Esophagus mucosa (tissue), 1 donor: ENCODE measurements at places on chromosomes 5 and 9.
A peak's percentile ranks its signal among the peaks of the same experiment; 100 is the strongest.

DNA sequence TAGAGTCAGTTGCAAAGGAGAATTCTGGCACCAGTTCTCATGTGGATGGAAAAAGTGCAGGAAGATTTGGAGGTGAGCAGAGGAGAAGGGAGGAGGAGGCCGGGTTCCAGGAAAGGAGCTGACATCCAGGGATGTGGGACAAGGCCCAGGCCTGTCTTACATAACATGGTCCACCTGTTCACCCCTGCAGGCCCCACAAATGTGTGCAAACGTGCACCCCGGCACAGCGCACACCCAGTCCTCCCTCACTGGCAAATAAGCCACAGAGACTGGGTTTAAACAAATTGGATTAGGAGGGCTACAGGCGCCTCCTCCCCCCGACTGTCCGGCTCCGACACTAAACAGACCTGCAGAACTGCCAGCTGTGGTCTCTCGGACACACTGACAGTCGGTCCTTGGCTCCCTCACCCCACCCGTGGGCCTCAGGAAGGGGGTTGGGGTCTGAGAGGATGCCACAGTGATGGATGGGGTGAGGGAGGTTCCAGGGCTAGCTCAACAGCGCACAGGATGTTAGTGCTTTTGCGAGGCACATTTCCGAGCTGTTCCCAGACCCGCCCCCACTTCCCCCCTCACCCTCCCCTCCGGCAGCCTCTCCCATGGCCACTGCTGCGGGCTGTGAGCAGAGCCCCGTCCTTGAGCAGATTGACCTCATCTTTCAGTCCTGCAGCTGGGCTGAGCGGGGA, 43.4 kb upstream of the IL17B start:
- peak; percentile 20 for ATAC-seq

DNA sequence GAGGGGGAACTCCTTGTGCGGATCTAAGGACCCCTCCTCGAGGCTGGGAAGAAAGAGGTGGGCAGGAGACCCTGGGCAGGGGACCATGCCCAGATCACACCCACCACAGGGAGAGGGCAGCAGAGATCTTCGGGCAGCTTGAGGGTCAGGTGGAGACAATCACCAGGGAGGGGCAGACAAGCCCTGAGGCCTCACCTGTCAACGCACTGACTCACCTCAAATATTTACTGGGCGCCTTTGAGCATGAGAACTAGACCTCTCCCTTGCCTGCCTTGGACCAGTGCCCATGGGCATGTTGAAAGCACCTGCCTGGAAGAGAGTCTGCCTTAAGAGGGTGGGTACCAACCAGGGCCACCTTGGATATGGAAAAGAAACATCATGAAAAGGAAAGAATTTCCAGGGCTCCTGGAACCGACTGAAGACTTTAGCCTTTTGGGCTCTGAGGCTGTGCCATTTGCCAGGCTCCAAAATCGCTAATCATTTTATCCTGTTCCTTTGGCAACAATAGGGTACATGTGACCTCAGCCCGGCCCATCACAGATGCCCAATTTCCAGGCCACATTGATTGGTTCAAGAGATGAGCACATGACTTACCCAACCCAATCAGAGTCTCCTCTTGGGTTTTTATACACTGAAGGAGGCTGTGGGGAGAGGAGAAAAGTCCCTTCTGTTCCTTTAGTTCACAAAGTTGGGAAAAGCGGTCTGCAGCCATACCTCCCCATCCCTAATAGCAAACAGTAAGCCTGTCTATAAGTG, 10.4 kb upstream of the SPINK4 start:
- ATAC-seq = peak; percentile 86

GRCh38 chr5:81241001-81241400, 7.9 kb downstream of the CKMT2 start:
- no peak for ATAC-seq

DNA sequence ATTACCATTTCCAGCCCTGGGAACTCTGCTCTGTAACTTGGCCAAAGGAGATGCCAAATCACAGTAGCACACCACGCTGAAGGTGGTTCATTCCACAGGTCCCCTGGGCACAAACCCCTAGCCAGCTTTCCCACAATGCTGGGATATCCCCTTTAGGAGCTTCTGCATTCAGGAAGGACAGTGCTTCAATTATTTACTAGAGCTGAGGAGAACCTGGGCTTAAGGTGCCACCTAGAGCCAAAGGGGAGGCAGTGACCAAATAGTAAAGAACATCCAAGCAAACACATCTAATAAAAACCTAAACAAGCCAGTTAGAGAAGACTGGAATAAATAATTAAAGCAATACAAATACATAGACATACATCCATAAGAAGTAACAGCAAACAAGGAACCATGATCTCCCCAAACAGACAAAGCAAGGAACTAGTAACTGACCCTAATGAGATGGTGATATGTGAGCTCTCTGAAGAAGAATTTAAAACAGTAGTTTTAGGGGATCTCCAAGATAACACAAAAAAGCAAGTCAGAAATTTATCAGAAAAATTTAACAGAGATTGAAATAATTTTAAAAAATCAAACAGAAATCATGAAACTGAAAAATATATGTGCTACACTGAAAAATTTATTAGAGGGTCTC, 14.6 kb downstream of the KIF4B start:
- no peak for ATAC-seq

DNA sequence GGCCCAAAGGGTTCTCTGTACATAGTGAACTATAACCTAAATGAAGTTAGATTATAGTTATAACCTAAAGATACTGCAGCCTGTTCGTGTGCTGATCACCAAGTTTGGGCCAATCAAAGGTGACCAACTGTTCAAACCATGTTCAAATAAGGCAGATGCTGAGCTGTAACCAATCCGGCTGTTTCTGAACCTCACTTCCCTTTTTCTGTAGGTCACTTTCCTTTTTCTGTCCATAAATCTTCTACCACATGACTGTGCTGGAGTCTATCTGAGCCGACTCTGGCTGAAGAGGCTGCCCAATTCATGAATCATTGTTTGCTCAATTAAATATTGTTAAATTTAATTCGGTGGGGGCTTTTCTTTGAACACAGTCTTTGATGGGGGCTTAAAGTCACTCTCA, 1920.2 kb downstream of the MAT2B start:
- no peak for ATAC-seq

DNA sequence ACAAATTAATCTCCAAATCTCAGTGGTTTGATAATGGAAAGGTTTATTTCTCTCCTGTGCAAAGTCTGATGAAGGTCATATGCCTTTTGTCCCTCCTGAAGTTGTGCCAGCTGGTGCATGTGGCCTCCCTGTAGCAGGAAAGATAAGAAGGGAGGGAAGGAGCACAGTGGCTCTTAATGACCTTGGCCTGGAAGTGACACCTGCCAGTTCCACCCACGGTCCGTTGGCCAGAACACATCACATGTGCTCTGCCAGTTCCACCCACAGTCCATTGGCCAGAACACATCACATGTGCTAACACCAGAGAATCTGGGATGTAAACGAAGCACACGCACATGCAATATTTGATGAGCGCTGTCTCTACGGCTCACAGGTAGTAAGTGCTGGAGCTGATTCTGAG, 130.9 kb downstream of the DOCK2 start:
- no peak for ATAC-seq

DNA sequence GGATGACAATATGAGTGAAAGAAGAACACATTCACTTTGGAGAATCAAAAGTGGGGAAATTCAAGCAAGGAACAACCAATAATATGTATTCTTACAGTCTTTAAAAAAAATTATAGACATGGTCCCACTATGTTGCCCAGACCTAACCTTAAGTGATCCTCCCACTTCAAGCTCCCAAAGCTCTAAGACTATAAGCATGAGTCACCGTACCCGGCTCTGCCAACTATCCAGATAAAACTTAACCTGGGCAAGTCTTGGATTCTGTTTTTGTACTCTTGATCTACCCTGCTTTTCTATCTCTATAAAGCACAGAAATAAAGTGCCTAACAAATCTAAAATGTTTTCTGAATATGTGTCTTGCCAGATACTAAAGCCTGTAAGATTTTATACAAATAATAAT, 30.9 kb downstream of the CEMIP2 start:
- peak; percentile 70 for ATAC-seq

DNA sequence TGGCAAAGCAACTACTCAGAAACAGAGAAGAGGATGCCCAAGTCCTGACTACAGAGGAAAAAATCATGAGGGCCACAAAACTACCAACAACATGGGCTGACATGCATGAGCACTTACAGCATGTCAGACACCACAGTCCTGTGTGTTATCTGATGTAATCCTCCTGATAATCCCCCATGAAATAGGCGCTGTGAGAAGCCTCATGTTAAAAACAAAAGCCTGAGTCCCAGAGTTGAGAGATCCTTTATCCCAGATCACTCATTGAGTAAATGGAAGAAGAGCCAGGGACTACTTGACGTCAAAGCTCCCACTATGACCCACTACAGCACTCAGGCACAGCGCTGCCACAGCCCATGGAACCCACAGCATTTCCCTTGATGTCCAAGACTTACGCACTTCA, 7.2 kb upstream of the SPOCK1 start:
- ATAC-seq = no peak

DNA sequence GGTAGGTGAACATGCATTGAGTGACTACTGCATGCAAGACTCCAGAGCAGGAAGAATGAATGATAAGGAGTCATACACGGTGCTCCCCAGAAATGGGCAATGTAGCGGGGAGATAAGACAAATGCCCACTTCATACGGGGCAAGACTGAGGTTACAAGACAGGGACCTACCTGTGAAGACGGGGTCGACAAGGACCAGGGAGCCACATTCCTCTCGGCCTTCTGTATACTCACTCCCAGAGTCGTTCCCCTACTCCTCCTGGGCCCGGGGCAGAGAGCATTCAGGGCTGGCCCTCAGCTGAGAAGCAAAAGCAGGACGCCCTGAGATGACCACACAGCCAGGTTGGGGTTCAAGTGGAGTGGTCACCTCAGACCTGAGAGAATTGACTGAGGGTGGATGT, 26.7 kb downstream of the PITX1 start:
- no peak for ATAC-seq

DNA sequence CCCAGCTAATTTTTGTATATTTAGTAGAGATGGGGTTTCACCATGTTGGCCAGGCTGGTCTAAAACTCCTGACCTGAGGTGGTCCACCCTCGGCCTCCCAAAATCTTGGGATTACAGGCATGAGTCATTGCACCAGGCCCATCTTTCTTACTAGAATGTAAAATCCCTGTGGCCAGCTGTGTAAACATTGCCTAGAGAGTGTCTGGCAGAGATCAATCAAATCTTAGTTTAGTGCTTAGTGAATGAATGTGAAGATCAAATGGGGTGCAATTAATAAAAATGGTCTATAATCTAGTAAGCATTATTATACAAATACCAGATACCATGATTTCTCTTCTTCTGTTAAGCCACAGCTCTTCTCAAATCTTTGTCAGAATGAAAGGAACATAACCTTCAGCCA, 289.9 kb downstream of the KCTD16 start:
- ATAC-seq = no peak

DNA sequence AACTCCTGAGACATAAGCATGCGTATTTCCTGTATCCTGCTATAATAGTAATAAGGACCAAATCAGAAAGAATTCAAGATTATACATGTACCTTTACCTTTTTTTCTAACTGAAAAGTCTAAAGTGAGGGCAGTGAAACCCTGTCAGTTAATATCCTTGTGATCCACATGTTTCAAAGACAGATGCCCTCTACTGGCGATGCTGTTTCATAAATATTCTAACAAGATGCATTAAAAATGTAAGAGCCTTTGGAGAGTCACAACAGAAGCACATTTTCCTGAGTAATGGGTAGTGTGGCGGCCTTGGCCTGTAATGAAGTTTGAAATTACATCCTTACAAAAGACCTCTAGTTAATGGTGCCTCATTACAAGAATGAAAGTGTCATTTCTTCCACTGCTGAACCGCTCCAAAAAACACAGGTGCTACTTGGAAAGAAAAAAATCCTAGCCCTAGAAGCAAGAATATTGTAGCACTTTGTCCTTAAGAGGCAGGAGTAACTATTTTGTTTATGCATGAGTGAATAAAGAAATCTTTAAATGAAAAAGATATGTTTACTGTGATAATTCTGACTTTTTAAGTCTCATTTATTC, 232.6 kb downstream of the EPB41L4A start:
- ATAC-seq = no peak

GRCh38 chr5:53019320-53019719, 30.2 kb downstream of the ITGA2 start:
- no peak for ATAC-seq

DNA sequence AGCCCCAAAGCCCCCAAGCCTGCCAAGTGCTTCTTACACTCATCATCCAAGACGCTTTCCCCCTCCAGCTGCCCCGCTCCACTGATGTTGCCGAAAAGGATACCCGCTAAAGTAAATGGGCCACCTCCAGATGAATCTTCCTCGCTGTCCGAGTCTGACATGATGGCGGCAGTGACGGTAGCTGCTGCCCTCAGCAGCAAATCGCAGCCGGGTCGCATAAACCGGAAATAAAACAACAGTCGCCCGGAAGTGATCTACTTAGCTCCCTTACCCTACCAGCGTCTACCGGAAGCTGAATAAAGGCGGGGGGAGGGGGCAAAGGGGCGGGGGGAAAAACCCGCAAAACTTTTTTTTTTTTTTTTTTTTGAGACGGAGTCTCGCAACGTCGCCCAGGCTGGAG, at the start of gene TAF1L:
TSS of gene TAF1L (minus strand) at position 308 of the 400 bp plus-strand sequence. CDS start at position 218, 90 bp downstream.
- ATAC-seq = no peak

- ATAC-seq = no peak
Observed at GRCh38 chr5:139763280-139763929, 32.2 kb upstream of the PSD2 start.

DNA sequence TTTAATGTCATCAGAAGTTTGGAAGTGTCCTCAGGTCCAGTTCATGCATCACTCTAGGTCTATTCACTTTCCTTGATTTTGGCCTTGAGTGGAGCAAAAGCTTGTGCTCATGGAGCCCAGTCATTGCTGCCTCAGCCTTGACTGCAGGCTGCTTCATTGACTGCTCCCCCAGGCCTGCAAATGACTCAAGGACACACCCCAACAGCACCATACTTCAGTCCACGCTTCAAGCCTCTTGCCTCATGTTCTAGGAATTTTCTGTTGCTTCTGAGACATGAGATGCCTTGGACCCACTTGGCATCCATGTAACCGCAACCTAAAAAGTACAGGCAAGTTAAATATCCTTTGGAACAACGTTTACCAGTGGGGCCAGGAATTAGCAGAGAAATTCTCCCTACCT, 193.7 kb downstream of the PIK3R1 start:
- peak; percentile 77 for ATAC-seq

GRCh38 chr9:120916991-120917880, 9.4 kb downstream of the TRAF1 start:
- no peak for ATAC-seq

DNA sequence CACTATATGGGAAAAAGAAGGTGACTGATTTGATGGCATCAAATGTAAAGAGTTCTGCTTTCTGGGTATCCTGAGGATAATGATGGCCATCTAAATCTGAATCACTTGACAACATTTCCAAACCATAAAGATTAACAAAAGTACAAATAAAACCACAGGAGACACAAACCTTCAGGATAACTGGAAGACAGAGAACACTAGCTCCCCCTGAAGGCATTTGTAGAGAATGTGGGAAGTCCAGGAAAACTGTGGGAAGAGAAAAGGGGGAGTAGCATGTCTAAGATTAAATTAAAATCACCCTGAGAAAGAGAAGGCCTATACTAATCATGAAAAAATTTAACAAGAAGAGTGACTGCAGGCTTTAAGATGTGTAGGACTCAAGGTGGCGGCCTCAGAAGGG, 116.2 kb downstream of the PRELID2 start:
- no peak for ATAC-seq

GRCh38 chr9:20551236-20551635, 71.1 kb downstream of the MLLT3 start:
- ATAC-seq = peak; percentile 53
